Osteoblast (primary cell): ENCODE measurements at places on chromosomes 11 and 22. TPM values are rescaled to one million over a fixed set of nuclear protein-coding genes. Genes with fewer than 3 reads are reported as not detected.

DNA sequence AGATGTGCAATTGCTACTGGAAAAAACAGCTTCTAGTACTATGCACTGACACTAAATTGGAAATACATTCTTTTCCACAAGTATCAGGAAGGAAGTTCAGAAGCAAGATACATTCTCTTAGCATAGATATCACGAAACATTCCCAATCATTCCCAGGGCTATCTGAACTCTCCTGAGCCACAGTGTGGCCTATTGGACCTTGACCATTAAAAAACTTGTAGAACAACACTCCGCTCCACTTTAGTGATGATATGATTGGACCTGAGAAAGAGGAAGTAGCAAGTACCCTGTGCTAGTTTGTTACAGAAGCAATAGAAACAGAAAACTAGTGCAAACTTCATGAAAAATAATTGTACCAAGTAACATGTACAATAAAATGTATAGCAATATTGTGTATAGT lies 11.4 kb upstream of the OR5AK2 start:
- DNase-seq = no peak

GRCh38 chr11:96318850-96319249 lies 24.1 kb downstream of the MAML2 start:
- no peak for DNase-seq

DNA sequence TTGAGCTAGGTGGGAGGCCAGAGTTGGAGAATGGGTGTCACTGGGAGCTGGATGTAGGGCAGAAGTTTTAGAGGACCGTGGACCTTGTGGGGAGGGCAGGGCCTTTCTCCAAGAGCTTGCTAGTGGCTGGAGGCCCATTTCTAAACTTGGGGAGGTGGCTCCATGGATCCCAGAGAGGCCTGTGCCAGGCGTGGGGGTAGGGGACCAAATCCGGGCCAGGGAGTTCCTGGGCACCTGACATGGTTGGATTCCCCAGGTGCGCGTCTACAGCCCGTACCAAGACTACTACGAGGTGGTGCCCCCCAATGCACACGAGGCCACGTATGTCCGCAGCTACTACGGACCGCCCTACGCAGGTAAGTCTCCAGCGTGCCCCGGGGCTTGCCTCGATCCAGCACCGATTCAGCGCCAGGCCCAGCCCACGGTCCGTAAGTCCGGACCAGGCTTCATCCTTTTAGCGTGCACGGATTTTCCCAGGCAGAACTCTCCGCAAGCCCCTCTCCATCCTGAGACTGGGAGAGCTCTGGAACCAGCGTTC lies 14.2 kb downstream of the PLEKHB1 start:
- DNase-seq = no peak

DNA sequence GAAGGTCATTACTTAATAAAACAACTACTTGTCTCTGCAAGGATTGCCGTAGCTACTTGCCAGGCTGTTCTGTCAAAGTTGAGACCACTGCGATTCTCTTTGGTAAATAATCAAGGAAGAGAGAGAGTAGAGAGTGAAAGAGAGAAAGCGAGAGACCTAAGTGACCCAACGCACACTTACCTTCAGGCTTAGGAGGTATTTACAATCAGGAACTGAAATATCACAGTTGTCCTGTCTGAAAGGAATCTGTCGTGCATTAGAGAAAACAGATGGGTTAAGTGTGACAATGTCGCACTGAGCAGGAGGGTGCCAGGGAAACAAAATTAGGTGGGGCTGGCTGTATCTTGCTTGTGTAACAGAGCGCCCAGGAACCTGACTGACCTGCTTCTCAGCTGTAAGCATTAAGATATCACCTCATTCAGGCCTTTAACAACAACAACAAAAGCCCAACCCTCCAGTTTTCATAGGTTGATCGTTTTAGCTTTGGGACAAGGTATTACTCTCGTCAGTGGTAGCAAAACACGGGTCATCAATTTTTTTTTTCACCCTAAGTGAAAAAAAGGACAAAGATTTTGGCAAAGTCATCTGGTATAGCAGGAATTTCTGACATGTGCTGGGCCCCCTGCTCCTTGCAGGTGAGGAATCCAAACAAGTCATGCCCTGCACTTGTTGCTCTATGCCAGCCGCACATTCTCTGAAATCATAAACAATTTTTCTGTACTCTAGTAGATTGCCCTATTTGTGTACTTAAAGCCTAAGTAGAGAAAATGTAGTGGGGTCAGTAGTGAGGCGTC lies at the start of gene MUC15:
Gene MUC15 (minus strand): TSS at position 403 of the 794 bp plus-strand sequence. CDS start 5,169 bp downstream, outside the sequence.
- no peak for DNase-seq

LARGE2 gene
- not detected in 2 replicates for total RNA-seq
